ENCODE measurements at places on chromosomes 4 and X.
A peak's percentile ranks its signal among the peaks of the same experiment; 100 is the strongest.

GRCh38 chr4:30924495-30924894, 204.3 kb downstream of the PCDH7 start:
- DNase-seq = no peak

DNA sequence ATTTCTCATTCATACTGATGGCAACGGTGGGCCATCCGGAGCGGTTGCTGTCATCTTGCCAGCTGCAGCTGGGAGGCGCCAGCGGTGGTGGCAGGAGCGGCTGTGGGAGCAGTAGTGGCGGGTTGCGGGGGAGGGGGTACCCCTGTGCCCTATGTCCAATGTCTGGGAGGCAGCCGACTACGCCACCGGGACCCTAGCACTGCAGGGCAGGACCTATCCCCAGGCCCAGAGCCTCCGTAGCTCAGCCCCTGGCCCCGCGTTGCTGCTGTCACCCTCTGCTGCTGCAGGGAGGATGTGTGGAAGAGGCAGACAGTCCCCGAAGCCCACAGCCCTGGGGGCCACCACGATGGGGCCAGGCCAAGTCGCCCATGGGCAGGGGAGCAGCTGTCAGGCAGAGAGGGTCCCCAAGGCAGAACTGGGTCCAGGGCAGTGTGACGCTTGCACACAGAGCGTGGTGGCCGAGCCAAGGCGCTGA, 10.0 kb upstream of the SPP1 start:
- no peak for DNase-seq

- no peak for DNase-seq
Measured at GRCh38 chr4:98283219-98284189, 22.3 kb downstream of the RAP1GDS1 start.

GRCh38 chr4:108292229-108292628, 123.5 kb upstream of the LEF1 start:
- no peak for DNase-seq

DNA sequence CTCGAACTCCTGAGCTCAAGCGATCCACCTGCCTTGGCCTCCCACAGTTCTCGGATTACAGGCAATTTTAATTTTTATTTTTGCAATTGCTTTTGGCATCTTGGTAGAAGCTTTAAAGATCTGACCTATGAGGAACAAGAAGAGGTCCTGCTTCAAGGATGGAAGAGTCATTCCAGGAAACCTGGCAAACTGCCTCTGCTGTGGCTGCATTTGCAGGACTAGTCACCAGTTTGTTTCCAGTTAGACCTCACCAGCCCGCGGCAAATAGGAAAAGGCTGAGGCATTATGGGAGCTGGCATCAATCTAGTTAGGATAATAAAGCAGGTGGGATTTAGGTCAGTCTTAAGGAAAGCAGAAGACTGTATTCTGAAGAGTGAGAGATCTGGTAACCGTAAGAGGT, 51.9 kb upstream of the LAS1L start:
- no peak for DNase-seq

DNA sequence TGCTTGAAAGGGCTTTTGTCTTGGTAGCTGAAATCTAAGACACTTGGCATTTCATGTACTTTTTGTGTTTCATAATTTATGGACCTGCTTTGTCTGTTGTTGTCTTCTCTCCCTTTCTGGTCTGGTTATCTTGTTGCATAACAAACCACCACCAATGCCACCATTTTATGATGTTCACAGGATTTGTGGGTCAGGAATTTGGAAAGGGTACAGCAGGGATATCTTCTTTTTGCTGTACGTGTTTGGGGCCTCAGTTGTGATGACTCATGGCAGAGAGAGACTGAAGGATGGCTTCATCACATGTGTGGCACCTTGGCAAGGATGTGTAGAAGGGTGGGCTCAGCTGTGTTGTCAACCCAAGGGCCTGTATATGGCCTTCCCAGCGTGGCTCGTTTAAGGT, 35.2 kb downstream of the KDM6A start:
- DNase-seq = no peak

DNA sequence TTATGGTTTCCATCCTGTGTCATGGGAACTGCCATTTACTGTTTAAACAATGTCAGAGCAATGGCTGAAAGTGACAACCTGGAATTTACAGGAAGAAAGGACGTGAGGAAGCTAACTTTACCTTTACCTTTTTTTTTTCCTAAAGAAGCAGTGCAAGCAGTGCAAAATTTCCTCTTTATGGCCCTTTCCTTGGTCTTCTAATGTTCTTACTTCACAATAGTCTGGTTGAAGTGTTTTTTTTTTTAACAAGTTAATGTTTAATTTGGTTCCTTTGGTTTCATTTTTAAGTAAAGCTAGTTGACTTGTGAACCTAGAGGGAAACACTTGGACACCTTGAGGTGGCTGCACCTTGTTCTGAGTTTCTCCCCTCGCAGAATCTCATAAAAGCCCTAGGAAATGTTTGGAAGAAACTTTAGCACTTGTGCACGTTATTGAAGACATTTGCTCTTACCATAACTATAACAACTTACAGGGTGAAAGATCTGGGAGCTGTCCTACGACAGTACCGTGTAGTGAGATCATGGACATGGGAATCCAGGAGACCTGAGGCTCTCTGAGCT, 1.8 kb downstream of the SGMS2 start:
- no peak for DNase-seq

DNA sequence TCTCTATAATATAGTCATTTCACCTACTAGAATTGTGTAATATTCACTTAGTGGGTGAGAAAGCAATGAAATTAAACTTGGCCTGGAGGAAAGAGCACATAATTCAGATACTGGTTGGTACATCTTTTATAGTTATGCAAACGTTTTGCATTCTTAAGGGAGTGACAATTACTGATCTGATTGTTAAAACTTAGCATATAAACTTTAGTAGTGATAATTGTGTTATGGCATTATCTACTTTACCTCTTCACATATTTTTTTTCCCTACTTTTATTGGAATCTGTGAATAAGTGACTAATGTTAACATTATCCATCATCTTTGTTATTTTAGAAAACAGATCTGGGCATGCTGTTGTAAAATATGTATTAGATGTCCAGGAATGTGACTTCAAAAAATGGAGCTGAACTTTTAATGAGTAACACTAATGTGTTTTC, 217.4 kb upstream of the GIMD1 start:
- no peak for DNase-seq

- no peak for DNase-seq
Measured at GRCh38 chr4:127759893-127760292, 22.2 kb upstream of the HSPA4L start.

GRCh38 chrX:77502951-77503525, 55.8 kb downstream of the FGF16 start:
- no peak for DNase-seq

DNA sequence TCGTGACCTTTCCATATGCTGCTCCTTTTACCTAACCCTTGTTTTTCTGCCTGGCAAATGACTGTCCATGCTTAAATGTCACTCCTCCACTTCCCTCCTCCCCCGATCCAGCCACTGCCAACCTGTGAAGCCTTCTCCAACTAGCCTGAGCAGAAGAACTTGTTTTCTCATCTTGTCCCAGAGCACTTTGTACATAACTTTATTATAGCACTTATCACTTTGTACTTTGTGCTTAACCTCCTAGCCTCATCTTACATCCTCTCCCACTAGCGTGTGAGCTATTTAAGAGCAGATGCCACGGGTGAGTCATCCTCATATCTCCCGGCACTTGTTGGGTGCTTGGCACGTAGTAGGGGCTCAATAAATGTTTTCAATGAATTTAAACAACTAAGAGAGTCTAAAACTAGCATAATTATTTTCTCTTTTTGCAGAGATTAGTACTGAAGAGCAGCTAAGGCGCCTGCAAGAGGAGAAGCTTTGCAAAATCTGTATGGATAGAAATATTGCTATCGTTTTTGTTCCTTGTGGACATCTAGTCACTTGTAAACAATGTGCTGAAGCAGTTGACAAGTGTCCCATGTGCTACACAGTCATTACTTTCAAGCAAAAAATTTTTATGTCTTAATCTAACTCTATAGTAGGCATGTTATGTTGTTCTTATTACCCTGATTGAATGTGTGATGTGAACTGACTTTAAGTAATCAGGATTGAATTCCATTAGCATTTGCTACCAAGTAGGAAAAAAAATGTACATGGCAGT, 46.9 kb downstream of the XIAP start:
- no peak for DNase-seq

DNA sequence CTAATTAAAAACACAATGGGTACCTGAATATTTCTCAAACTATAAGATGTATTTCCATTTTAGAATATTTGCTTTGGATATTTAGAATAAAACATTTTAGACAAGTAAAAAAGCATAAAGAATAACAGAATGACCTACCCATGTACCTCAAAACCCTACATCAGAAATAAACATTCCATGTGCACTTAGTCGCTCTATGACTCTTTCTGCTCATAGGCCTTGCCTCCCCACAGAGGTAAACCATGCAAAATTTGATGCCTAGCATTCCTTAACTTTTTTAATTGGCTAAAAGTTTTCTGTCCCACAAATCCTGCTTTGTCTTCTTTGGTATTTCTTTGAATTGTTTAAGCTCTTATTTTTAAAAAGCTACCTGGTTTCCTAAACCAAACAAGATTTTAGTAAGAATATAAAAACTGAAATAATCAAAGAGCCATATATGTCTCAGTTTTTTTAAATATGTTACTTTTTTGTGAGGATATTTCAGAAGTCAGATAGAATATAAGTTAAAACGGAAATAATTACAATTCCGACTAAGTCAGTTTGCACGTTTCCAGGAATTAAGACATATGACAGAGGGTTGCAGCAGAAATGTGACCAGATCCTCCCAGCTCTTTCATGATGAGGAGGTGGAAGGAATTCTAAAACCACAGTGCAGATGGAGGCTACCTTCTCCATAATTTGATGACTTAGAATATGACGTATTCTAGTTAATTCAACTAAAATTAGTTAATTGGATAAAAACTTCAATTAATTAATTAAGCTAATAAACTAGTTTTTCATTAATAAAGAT, 102.5 kb downstream of the FIP1L1 start:
- DNase-seq = no peak

DNA sequence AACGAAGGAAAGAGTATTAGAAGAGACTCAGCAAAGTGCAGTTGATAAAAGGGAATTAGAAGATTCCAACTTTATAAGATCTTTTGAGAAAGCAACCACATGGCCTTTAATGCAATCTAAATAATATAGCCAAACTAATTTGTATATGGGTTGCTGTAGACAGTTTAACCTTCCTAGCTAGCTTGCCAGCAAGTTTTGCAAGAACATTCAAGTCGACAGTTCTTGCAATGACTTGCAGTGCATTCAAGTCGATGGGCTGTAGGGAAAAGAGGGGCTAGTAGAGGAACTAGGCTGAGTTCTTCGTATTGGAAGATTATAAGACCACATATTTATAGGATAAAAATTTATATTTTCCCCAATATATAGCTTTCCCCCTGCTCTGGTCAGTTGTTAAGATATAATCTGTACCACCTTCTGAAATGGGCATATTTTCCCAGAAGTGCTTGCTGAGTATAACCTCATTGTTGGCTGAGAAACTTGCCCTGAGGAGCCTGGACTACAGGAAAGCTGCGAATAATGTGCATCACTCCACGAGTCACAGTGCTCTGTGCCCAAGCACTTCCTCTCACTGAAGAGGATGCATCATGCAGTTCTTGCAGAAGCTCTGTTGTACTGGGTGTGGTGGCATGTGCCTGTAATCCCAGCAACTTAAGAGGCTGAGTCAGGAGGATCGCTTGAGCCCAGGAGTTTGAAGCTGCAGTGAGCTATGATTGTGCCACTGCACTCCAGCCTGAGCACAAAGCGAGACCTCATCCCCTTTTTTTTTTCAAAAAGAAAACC, 56.7 kb downstream of the DOCK11 start:
- DNase-seq = no peak

DNA sequence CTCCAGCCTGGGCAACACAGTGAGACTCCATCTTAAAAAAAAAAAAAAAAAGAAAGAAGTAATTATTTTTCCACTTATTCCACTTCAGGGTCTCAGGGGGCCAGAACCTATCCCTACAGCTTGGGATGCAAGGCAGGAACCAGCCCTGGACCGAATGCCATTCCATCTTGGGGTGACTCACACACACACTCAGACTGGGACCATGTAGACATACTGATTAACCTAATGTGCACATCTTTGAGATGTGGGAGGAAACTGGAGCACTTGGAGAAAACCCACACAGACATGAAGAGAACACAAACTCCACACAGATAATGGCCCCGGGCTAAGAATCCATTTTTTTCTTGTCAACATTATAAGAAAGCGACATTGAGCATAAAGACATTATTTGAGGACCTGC, 132.5 kb downstream of the PTTG2 start:
- no peak for DNase-seq

DNA sequence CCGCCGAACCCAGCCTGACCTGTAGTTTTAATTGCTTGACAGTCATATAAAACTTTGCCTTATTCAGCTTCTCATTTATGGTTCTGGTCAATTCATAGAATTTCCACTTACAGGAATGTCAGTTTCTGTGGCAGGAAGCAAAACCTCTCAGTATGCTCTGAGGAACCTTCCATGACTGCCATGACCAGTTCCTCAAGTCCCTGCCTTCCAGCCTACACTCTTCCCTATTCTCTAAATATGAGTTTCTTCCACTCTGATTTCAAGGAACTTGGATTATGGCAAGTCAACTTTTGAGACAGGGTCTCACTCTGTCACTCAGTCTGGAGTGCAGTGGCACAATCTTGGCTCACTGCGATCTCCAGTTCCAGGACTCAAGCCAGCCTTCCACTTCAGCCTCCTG, 26.0 kb upstream of the NSUN7 start:
- no peak for DNase-seq

DNA sequence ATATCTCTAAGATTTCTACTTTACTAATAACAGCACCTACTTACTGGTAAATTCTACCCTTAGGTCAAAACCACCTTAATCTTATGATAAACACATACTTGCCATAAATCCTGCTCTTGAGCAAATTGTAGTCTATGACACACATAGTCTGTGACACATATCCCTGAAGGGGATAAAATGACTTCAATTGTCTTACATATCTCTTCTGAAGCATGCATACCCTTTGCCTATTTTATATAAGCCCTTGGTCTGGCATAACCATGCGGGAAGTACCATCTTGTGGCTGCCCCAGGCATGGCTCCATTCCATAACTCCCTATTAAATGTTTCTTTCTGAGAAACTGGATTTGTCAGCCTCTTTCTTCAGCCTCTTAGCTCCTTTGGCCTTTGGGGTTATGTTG, 248.9 kb downstream of the SLC7A11 start:
- DNase-seq = no peak

GRCh38 chrX:51894697-51895336, 1.4 kb downstream of the MAGED1 start:
- peak; percentile 79 for DNase-seq

DNA sequence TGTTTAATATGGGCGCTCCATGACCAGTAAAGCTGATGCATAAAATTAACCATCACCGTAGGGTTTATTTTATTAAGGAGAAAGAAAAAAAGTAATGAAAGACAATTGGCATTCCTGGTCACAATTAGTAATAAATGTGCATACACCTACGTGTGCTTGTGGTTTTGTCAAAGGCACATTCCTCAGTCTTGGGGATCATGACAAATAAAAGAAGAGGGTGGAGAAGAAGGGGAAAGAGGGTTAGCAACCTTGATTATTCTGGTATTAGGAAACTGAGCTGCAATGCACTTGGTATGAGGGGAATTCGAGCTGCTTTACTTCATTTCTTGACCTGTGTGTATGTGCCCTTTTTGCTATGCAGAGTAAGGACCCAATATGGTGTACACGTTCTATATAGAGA, 1798.3 kb upstream of the PCDH7 start:
- no peak for DNase-seq
